ENCODE measurements at places on chromosomes 4 and X.

- no peaks in the 10 kb centered on the region for H3K4me1 ChIP-seq
- no peak for DNase-seq
- H3K36me3 ChIP-seq = no peaks in the 10 kb centered on the region
- H3K4me3 ChIP-seq = no peak overlapping the region
- no peaks in the 10 kb centered on the region for H3K27me3 ChIP-seq
- H3K27ac ChIP-seq = no peak overlapping the region
Observed at GRCh38 chr4:114271031-114271430, 291.6 kb upstream of the ARSJ start.

GRCh38 chr4:73311428-73311827 lies 52.8 kb upstream of the ANKRD17 start:
- H3K27me3 ChIP-seq = no peaks in the 10 kb centered on the region
- no peak overlapping the region for H3K4me3 ChIP-seq
- no peak overlapping the region for H3K27ac ChIP-seq
- H3K36me3 ChIP-seq = no peaks in the 10 kb centered on the region
- no peak for DNase-seq

GRCh38 chr4:84966382-84967242 lies at the start of gene WDFY3:
WDFY3 (minus strand) TSS chr4:84966690; CDS start chr4:84860591, 106,099 bp downstream.
- H3K27me3 ChIP-seq = peaks cover 33% of the 10 kb centered on the region
- H3K4me3 ChIP-seq = peak within 1 kb of the TSS; percentile 65
- H3K4me1 ChIP-seq = peaks cover 7% of the 10 kb centered on the region
- peaks cover 3% of the 10 kb centered on the region for H3K36me3 ChIP-seq
- no peak for DNase-seq

- no peaks in the 10 kb centered on the region for H3K27me3 ChIP-seq
- no peak overlapping the region for H3K27ac ChIP-seq
- H3K4me1 ChIP-seq = peaks cover 27% of the 10 kb centered on the region
- H3K36me3 ChIP-seq = no peaks in the 10 kb centered on the region
Observed at GRCh38 chr4:101158507-101158906, 188.8 kb downstream of the PPP3CA start.

GRCh38 chr4:148344352-148344751 lies 97.9 kb downstream of the NR3C2 start:
- H3K27ac ChIP-seq = no peak overlapping the region
- H3K4me3 ChIP-seq = no peak overlapping the region
- no peaks in the 10 kb centered on the region for H3K4me1 ChIP-seq
- DNase-seq = no peak

DNA sequence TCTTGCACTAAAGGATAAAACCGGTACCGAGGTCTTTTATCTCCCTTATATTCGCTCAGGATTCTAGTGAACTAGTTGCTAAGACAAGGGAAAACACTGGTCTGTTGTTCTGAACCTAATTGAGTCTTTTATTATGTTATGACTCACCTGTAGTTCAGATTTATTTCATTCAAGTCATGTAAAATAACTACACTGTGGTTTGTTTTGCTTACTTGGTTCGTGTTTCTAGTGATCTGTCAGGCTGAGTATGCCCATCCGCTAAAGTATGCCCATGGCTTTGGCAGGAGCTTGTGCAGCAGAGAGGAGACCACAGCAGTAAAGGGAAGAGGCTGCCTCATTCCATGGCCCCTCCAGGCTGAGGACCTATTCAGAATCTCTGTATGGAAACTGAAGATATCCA lies 126.1 kb downstream of the AFF1 start:
- H3K27ac ChIP-seq = peak overlapping the region; percentile 15
- peaks cover 34% of the 10 kb centered on the region for H3K36me3 ChIP-seq
- peaks cover 45% of the 10 kb centered on the region for H3K4me1 ChIP-seq
- DNase-seq = no peak
- no peak overlapping the region for H3K4me3 ChIP-seq

- no peaks in the 10 kb centered on the region for H3K36me3 ChIP-seq
- no peaks in the 10 kb centered on the region for H3K27me3 ChIP-seq
- no peak for DNase-seq
Observed at GRCh38 chr4:19831644-19832285, 419.9 kb upstream of the SLIT2 start.

- no peak for DNase-seq
- H3K4me1 ChIP-seq = peaks cover 55% of the 10 kb centered on the region
- H3K4me3 ChIP-seq = peak overlapping the region; percentile 49
- H3K36me3 ChIP-seq = peaks cover 69% of the 10 kb centered on the region
- no peaks in the 10 kb centered on the region for H3K27me3 ChIP-seq
Observed at GRCh38 chr4:17817027-17817426, 6.2 kb downstream of the NCAPG start.

- H3K27ac ChIP-seq = no peak overlapping the region
- H3K4me1 ChIP-seq = peaks cover 3% of the 10 kb centered on the region
- DNase-seq = no peak
- no peaks in the 10 kb centered on the region for H3K36me3 ChIP-seq
Observed at GRCh38 chr4:95594629-95595028, 45.9 kb upstream of the UNC5C start.

DNA sequence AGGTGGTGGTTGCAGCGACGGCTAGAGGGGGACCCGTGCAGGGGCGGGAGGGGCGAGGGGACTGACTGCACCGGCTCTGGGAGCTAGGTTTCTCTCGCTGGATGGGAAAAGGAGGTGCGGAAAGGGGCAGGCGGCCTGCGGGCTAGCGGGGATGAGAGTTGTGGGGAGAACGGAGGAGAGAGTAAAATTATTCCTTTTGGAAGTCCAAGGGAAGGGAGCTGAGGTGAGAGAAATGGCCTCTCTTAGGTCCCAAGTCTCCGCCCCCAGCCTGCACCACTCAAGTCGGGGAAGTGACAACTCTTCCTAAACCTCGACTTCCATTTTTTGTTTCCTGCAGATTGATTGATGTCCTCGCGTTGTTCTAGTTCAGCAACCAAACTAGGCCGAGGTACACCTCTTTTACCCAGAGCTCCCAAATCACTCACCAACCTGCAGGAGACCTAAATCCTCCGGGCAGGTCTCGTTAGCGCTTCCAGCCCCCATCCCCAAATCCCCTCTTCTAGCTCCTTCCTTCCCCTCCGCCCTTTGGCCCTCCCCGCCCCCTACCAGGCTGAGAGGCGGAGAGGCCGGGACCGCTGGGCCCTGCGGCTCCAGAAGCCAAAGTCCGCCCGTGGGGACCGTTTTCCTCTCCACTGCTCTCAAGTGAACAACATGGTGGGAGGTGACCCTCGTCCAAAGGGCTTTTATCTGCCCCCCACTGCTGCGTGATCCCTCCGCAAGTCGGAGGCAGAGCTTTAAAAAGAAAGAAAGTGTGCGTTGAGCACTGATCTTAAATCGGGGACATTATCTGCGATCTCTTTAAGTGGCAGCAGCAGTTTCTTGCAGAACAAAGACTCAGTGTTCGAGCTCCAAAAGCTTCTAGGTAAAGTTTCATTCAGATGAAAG lies 7.3 kb downstream of the PITX2 start:
- no peak for DNase-seq
- H3K4me3 ChIP-seq = no peak overlapping the region
- peaks cover 89% of the 10 kb centered on the region for H3K27me3 ChIP-seq
- H3K36me3 ChIP-seq = peaks cover 2% of the 10 kb centered on the region

DNA sequence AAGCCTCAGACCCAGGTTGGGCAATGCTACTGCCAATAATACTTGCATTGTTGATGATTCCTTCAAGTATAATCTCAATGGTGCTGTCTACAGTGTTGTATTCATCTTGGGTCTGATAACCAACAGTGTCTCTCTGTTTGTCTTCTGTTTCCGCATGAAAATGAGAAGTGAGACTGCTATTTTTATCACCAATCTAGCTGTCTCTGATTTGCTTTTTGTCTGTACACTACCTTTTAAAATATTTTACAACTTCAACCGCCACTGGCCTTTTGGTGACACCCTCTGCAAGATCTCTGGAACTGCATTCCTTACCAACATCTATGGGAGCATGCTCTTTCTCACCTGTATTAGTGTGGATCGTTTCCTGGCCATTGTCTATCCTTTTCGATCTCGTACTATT lies 7.4 kb downstream of the LPAR4 start:
- no peaks in the 10 kb centered on the region for H3K36me3 ChIP-seq
- H3K27ac ChIP-seq = no peak overlapping the region
- H3K4me1 ChIP-seq = peaks cover 4% of the 10 kb centered on the region
- no peak for DNase-seq
- H3K4me3 ChIP-seq = no peak overlapping the region
- no peaks in the 10 kb centered on the region for H3K27me3 ChIP-seq

DNA sequence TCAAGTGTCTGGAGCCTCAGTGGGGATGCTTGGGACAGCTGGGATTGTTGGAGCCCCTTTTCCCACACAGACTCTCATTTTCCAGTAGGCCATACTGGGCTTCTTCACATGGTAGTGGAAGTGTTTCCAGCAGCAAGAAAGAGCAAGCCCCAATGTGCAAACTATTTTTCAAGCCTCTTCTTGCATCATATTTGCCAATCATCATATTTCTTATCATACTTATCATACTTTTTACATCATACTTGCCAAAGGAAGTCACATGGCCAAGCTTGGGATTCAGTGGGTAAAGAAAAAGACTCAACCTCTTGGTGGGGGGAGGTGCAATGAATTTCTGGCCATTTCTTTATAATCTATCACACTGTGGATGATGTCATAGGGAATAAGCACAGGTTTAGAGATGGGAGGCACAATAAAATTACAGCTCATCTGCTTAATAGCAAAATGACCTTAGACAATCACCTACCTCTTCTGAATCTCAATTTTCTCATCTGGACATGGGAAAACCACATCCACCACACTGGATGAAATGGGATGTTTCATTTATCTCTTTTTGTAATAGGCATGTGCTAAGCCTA lies 174.2 kb downstream of the MID1IP1 start:
- H3K4me3 ChIP-seq = no peak overlapping the region
- no peak for DNase-seq
- H3K4me1 ChIP-seq = peaks cover 11% of the 10 kb centered on the region
- H3K27me3 ChIP-seq = no peaks in the 10 kb centered on the region

GRCh38 chr4:174255786-174256185 lies 27.7 kb downstream of the FBXO8 start:
- DNase-seq = no peak
- no peak overlapping the region for H3K27ac ChIP-seq
- no peaks in the 10 kb centered on the region for H3K4me1 ChIP-seq
- H3K36me3 ChIP-seq = no peaks in the 10 kb centered on the region
- H3K27me3 ChIP-seq = no peaks in the 10 kb centered on the region

- H3K4me3 ChIP-seq = no peak overlapping the region
- no peak overlapping the region for H3K27ac ChIP-seq
- no peaks in the 10 kb centered on the region for H3K4me1 ChIP-seq
Observed at GRCh38 chrX:10781847-10782530, 161.6 kb upstream of the MID1 start.

GRCh38 chr4:11566444-11567022 lies 137.8 kb upstream of the HS3ST1 start:
- DNase-seq = no peak
- no peaks in the 10 kb centered on the region for H3K27me3 ChIP-seq
- no peaks in the 10 kb centered on the region for H3K36me3 ChIP-seq

DNA sequence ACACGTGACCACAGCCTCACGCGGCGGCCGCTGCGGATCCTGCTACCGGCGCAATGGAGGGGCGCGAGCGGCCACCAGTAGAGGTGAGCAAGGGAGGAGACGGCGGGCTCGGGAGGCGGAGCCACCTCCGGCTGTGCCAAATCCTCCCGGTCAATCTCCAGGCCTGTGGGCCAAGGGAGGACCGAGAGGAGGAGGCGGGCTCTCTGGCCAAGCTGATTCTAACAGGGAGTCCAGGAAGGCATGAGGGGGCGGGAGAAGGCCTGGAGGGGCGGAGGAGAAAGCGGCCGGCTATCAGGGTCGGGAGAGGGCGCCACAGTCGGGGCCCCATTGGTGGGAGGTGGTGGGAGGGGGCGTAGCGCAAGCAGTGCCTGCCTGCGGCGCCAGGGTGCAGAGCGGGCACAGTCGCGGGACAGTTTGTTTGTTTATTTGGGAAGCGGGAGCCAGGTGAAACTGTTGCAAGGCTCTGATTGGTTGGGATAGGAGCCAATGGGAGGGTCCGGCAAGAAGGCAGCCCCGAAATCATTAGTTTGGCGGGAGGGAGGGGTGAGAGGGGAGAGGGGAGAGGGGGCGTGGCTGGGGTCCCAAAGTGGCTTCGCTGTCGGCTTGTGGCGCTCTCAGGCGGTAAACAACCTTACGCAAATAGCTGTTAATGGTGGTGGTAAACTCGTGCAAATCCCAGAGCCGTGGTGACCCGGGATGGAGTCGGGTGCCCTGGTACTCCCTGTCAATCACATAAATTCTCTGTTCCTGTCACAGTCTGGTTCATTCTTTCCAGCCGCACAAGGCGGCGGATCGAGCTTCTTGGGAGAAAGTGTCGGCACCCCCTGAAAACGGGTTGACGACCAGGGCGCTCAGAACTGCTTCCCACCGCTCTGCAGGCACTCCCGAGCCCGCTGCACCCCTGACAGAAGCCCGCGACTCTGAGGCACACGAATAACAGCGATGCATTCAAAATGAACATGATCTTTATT lies at the start of gene IRS4:
IRS4 (minus strand) TSS at position 55 of the 971 bp plus-strand sequence.
- no peak within 1 kb of the TSS for H3K27ac ChIP-seq
- H3K36me3 ChIP-seq = no peaks in the 10 kb centered on the region
- no peak for DNase-seq
- H3K27me3 ChIP-seq = peaks cover 35% of the 10 kb centered on the region
- no peaks in the 10 kb centered on the region for H3K4me1 ChIP-seq
